ENCODE measurements at places on chromosomes 3 and 15.
A peak's percentile ranks its signal among the peaks of the same experiment; 100 is the strongest.

GRCh38 chr3:65783117-65783516, 255.6 kb downstream of the MAGI1 start:
- DNase-seq, result no peak

DNA sequence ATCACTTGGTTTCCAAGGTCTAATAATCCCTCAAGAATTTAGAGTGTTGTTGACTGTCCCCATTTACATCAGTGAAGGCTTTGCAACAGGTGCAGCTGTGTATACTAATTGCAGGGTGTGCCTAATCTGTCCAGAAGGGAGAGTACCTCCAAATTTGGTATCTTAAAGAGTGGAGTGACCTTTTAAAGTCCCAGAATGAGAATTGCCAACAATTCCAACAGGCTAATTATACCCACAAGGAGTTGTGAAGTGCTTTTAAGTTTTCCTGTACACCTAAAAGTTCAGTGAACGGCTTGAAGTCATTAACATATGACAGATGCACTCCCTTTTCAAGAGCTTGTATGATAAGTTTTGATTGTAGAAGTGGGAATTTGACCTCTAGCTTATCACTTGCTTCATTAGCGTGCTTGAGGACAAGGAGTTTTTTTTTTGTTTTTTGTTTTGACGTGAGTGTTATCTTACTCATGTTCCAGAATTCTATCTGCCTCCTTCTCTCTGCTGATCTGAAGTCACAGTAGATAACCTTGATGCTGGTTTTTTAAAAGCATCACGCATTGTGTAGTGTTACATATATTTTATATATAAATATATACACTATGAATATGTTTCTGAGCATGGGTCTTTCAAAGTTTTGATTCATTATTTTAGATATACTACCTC, 26.3 kb downstream of the CDIN1 start:
- no peak for DNase-seq

GRCh38 chr3:54966979-54967378, 39.1 kb upstream of the LRTM1 start:
- DNase-seq, result no peak

DNA sequence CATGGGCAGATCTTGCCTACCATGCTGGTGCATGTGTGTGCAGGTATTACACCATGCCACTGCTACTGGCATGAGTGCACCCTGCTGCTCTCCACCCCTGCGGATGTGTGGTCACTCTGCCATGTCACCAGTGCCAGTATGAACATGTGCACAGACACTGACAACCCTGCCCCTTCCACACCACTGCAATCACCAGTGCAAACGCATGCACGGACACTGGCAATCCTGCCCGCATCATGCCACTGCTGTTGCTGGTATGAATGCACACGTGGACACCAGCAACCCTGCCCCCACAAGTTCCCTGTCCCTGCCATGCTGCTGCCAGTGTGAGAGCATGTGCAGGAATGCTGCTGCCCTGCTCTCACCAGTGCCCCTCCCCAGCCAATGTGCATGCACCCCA, 24.8 kb upstream of the TUBGCP5 start:
- DNase-seq, result no peak

- no peak for DNase-seq
Observed at GRCh38 chr3:52196977-52197376, 983 bp upstream of the ALAS1 start.

DNA sequence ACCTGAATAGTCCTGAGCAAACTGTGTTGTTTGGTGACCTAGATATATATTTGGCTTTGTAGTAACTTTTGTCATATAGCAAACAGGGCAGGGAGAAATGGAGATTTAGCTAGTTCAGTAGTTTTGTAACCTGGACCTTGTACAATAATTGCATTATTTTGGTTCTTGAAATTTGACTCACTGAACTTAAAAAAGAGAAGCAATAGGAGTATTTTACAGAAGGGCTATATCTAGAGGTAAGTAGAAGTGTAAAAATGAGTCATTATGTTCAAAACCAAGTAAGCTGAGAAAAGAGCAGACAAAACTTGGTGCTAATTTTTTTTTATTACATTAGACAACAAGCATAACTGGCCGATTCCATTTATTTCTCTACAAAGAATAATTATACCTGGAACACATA, 505.4 kb downstream of the ZIC1 start:
- DNase-seq, result no peak

GRCh38 chr15:76006136-76006778, 6.0 kb downstream of the NRG4 start:
- no peak for DNase-seq

DNA sequence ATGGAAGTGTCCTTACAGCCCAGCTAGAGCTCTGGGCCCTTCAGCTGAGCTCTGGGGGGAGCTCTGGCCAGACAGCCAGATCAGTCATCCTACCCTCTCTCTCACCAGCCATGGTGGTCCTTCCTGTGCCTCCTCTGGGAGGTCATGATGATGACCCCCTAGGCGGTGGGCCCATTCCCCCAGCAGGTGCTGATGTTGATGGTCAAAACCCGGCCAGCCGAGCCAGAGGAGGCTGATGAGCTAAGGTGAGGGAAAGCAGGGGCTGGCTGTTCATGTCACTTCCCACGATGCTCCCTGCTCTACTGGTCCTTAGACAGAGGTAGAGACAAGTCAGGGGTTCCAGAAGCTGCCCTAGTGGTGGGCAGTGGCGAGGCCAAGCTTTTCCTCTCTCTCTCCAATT, 35.0 kb downstream of the GRAMD2A start:
- DNase-seq, result no peak

DNA sequence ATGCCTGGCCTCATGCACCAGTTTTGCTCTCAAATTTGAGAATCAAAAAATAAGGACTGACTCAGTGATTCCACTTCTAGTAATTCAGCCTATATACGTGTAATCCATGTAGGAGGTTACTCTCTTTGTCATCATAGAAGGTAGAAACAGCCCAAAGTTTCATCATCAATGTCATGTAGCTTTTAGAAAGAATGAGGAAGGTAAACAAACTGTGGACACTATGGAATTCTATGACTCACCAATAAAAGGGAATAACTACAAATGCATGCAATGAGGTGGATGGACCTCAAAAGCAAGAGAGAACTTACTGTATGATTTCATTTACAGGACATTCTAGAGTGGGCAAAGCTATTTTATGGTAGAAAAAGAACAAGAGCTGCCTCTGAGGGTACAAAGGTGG, 93.2 kb upstream of the LRIG1 start:
- DNase-seq, result peak; percentile 94

DNA sequence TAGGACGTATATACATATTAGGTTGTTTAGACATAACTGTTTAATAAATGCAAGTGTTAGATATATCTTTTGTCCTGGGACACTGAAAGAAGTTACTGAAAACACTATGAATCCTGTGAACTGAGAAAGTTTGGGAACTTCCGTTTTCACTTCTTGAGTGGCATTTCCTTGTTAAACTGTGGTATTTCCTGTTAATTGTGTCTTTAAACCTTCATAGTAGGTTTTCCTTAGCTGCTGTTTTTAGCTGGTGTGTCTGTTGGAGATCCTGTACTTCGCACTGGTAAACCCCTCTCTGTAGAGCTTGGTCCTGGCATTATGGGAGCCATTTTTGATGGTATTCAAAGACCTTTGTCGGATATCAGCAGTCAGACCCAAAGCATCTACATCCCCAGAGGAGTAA, 37.1 kb downstream of the ATP6V1A start:
- no peak for DNase-seq

- no peak for DNase-seq
Observed at GRCh38 chr3:151867666-151868065, 5.8 kb upstream of the SUCNR1 start.

- DNase-seq, result no peak
Observed at GRCh38 chr15:64909546-64909945, 2.2 kb upstream of the ANKDD1A start.

GRCh38 chr15:99414755-99415731, 150.7 kb upstream of the MEF2A start:
- no peak for DNase-seq

DNA sequence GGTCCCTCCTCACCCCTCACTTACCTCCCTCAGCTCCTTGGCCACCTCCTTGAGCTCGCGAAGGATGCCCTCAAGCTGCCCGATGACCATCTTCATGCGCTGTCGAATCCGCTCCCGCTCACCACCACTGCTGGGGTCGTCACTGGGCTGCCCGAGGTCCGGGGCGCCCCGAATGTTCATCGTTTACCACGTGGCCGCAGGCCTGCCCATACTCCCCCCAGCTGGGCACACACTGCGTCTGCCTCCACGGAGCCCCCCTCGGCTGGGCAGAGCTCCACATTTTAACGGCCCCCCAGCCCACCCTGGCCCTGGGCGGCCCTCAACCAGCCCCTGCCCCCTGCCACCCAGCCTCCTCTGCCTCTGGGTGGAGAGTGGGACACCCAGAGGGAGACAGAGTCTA, 2.2 kb downstream of the INSYN1 start:
- DNase-seq, result no peak

DNA sequence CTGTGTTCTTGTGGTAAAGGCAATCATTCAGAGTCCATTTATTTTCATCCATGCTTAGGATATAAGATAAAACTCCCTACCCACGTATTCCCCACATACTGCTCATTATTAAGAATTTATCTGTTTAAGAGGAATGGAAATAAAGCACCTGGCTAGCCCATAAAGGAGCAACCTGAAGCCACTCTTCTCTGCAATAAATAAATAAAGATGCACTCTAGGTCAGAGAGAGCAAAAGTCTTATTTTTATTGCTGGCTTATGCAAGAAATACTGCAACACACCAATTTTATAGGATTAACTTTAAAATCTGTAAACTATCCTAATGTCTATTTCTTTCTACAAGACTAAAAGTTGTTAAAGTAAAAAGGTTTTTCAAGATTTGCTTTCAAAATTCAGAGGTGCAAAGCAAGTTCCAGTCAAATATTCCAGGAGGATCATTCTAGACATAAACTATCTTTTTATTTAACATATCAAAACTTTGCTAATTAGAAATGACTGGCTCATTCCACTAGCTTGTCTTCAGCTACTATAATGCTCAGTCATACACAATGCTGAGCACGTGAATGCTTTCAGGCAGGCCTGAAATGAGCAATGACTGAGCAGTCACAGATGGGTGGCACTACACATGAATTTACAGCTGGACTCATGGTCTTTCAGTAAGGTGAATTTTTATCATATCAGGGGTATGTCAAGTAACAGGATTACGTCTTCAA, 7.1 kb downstream of the TJP1 start:
- no peak for DNase-seq

- DNase-seq, result no peak
Observed at GRCh38 chr15:60939389-60939788, 289.7 kb downstream of the RORA start.

DNA sequence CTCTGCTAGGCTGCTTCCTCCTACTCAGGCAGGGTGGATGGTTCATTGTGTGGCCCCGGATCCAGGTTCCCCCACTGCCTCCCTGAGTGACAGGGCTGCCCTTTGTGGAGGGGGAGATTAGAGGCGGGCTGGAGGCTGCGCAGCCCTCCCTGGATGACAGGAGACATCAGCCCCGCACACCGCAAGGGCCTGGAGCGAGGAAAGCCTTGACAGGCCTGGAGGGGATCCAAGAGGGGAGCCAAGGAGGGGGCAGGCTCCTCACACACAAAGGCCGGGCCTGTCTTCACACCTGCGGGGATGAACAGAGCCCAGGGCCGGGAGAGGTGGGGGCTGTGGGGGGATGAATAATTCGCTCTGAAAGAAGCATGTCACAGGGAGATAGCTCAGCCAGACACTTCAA, 72.9 kb downstream of the RPN1 start:
- DNase-seq, result no peak

DNA sequence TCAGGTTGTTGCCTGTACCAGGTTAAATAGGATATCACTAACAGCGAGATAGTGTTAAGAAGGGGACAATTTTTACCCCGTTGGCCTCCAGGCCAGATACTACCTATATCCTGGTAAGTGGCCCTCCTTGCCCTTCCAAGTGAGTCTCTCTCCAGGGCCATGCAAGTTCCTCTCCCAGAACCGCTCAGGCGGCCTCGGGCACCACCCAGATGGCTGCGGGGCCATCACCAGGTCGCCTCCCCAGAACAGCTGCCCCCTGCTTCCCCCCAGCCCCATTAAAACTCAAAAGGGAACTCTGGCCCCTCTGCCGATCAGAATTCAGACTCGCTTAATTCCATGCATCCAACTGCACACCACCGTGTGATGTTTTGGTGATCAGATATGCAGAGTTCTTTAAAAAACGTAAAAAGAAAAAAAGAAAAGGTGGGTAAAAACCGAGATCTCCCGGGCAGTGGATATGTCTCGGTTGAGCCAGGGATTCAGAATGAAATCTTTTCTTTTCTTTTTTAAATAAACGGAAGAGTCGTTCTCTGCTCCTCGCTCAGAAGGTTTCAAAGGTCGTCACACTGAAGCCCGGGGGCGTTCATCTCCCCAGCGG, 1.9 kb upstream of the TRIM71 start:
- no peak for DNase-seq

GRCh38 chr3:73175698-73176097, 114.2 kb downstream of the EBLN2 start:
- no peak for DNase-seq

GRCh38 chr15:27746401-27746955, 352.6 kb downstream of the OCA2 start:
- DNase-seq, result no peak

GRCh38 chr3:38107911-38108648, 28.8 kb downstream of the ACAA1 start:
- no peak for DNase-seq

DNA sequence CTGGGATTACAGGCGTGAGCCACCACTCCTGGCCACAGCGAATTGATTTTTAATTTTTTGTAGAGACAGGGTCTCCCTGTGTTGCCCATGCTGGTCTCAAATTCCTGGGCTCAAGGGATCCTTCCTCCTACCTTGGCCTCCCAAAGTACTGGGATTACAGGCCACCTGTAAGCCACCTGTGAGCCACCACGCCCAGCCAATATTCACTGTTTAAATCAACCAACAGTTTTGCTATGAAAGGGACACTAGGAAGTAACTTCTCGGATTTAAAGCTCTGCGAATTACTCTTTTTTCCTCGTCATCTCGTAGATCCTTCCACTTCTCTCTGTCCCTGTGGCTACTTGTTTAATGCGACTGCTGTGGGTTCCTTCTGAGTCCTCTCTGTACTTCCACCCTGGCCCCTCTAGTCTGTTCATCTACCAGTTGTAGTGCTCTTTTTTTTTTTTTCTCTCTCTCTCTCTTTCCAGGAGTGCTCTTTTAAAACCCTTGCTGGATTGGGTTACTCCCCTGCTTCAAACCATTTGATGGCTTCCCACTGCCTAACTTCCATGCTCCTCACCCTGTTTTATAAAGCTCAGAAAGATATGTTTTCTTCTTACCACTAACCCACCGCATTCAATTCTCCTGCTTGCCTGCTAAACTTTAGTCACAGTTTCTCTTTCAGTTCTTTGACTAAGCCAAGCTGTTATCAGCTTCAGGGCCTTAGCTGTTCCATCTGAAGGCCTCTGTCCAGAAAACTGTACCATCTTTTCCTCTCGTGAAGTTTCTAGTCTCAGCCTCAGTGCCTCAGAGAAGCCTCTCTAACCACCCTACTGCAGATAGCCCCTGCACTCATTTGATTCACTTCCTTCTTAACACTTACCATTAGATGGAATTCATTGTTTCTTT, 12.4 kb downstream of the RTF1 start:
- no peak for DNase-seq

DNA sequence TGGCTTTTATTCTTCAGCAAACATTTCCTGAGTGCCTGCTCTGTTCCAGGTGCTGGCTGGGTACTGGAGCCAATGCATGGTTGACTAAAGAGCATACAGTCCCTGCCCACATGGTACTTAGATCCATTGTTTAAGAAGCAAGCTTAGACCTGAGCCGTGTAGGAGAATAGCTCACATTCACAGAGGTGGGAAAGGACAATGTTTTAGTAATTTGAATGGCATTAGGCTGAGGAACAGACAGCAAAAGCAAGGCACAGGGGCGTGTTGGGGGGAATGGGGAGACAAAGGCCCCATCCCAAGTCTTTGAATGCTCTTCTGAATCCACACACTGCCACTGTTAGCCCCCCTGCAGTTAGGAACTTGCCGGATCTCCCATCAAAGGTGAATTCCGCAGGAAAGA, 388.2 kb upstream of the RGMA start:
- no peak for DNase-seq

Data from foreskin keratinocyte (primary cell).